ENCODE measurements at places on chromosomes 3 and 15. TPM values are rescaled to one million over a fixed set of nuclear protein-coding genes. Genes with fewer than 3 reads are reported as not detected.

Gene GHRL
- 1.0 TPM for total RNA-seq

GRCh38 chr15:59169251-59169708 lies 37.4 kb upstream of the LDHAL6B start:
- H3K36me3 ChIP-seq: no peaks in the 10 kb centered on the region
- H3K27ac ChIP-seq: peak overlapping the region; percentile 11
- no peaks in the 10 kb centered on the region for H3K4me1 ChIP-seq
- DNase-seq: no peak

DNA sequence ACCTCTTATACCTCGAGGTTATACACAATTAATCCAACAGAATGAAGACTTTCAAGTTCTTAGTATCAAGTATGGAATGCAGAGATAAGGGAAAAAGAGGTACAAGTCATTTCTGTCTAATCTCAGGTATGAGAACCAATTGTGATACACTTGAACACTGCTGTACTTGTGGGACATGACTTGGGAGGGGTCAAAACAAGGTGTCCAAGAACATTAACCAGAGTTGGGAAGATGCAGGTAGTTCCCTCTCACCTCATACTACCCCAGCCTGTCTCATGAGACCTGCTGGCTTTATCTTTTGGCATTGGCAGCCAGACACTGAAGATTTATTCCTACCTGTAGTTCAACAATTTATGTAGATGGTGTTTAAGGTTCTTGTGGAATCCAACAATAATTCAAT lies 209.7 kb downstream of the NR1D2 start:
- no peaks in the 10 kb centered on the region for H3K27me3 ChIP-seq
- H3K27ac ChIP-seq: no peak overlapping the region
- no peak for DNase-seq
- H3K4me1 ChIP-seq: peaks cover 6% of the 10 kb centered on the region
- no peak overlapping the region for H3K4me3 ChIP-seq

- H3K4me3 ChIP-seq: no peak overlapping the region
- no peaks in the 10 kb centered on the region for H3K27me3 ChIP-seq
- no peak for DNase-seq
- no peaks in the 10 kb centered on the region for H3K36me3 ChIP-seq
Measured at GRCh38 chr3:194617827-194618226, 15.4 kb downstream of the TMEM44 start.

Data from heart right ventricle (tissue), 16 donors.